A172 (cell line): ENCODE measurements at places on chromosomes 2 and 18.

DNA sequence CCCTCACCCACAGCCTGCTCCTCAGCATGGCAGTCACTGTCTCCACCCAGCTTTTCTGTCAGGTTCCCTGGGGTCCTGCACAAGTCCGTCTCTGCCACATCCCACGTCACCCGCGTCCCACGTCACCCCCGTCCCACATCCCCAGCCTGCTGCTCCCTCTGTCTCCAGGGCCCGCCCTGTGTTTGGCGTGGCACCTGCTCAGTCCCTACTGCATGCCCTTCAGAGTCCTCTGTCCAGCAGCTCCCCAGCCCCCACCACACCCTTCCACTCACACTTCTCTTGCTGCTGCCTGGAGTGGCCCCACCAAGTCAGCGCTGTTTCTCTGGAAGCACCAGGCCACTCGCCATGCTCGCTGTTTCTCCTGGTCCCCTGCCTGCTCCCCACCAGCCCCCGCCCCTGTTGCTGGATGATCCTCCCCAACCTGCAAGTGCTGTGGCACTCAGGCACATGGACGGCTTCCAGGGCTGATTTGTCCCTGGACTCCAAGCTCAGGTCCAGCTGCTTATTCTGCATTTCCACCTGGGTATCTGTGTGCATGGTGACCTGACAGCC lies 18.8 kb downstream of the ATG4B start:
- no peak for DNase-seq

- DNase-seq = peak; percentile 28
These were observed 682 bp upstream of the SCLY start for GRCh38 chr2:238060096-238060541.

GRCh38 chr18:53541924-53542323 lies 682.5 kb downstream of the MBD2 start:
- DNase-seq = no peak

DNA sequence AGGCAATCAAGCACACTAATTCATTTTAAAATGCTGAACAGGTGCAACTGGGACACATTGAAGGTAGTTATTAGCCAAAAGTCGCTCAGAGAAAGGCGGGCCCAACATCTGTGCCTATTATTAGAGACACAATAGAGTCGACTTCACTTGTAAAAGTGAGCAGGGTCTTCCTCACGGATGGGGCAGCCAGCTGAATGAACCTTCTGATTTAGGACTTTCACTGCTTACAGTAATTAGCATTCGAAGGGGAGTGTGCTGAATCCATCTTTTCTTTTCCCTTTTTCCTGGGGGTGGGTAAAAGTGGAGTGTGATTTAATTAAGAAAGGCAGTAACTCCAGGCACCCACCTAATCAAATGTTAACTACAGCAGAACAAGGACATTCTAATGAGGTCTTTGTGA lies 677.7 kb downstream of the DCDC2C start:
- DNase-seq = no peak

GRCh38 chr2:76953733-76954347 lies 568.3 kb downstream of the LRRTM4 start:
- peak; percentile 71 for DNase-seq

DNA sequence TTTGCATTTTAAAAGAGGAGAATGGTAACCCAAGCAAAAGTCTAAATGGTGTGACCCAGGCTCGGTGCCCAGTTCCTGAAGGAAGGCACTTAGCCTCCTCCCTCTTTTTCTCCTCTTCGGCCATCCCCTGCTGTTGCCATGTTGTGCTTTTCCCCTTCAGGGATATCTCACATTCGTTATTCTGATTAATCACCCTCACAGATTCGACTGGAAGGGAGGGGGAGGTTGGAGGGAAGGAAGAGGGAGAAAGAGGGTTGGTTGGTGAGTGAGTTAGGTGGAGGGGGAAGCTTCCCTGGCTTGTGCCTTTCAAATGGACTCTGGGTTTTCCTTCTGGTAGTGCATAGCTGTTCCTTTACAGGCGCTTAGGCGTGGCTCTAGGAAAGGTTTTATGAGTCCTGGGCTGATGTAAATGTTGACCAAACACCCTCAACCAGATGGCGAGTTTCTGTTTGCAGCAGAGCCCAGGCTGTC lies 39.0 kb upstream of the LYPD6B start:
- no peak for DNase-seq

DNA sequence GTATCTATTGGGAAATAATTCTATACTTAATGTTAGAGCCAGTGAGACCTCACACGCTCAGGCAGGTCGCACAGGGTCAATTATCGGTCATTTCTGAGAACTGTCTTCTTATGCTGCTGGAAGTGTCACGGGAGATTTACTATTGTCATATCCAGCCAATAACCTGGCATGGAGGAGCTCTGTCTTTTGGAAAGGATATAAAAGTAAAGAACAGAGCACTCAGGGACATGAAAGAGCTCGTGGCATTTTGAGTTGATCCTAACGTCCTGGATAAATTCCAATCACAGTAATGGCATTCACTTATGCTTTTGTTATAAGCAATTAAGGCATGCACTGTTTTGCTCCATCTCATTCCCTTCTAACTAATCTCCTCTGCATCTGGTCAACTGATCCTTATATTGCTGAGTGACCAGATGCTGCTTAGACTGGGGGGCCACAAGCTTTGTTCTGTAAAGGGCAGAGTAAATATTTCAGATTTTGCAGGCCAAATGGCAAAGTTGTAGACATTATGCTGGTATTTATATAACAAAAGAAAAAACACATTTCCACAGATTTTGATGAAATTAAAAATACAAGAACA lies 453.5 kb upstream of the SMIM21 start:
- DNase-seq = no peak

- no peak for DNase-seq
These were observed 349.7 kb downstream of the CYRIA start for GRCh38 chr2:16315908-16316307.

DNA sequence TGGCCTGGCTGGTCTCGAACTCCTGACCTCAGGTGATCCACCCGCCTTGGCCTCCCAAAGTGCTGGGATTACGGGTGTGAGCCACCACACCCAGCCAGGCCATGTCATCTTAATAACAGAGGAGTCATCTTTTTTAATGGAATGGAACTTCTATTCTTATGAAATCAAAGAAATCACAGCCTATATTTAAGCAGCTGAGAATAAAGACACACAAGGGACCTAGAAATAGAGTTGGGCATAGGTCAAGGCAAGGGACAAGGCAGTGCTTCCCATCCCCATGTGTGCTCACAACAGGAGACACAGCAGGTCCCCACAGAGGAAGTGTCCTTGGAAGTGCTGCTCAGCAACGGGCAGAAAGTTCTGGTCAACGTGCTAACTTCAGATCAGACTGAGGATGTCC lies 3.2 kb downstream of the SNX17 start:
- DNase-seq = no peak

DNA sequence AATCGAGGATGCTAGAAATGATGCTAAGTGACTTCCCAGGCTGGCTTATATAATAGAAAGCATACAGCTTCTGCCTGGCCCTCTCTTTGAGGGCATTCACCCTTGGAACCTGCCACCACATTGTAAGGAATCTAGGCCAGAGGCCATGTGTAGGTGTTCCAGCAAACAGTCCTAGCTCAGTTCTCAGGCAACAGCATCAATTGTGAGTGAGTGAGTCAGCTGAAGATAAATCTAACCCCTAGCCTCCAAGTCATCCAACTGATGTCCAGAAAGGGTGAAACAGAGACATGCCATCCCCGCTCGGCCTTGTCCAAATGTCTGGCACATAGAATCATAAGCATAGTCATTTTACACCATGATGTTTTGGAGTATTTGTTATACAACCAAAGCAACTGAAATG lies 324.3 kb upstream of the KLHL14 start:
- DNase-seq = no peak

- no peak for DNase-seq
These were observed 27.6 kb upstream of the CALCRL start for GRCh38 chr2:187475499-187476248.

GRCh38 chr2:10915236-10915635 lies 3.5 kb downstream of the KCNF1 start:
- no peak for DNase-seq
